Colonic mucosa (tissue), 4 donors: ENCODE measurements at places on chromosomes 7 and 10. TPM values are rescaled to one million over a fixed set of nuclear protein-coding genes. Genes with fewer than 3 reads are reported as not detected.
A peak's percentile ranks its signal among the peaks of the same experiment; 100 is the strongest.

ALKBH4 gene
- total RNA-seq = 14.1 TPM

- DNase-seq = peak; percentile 33
- H3K27me3 ChIP-seq = no peaks in the 10 kb centered on the region
- H3K4me1 ChIP-seq = no peaks in the 10 kb centered on the region
- H3K36me3 ChIP-seq = no peaks in the 10 kb centered on the region
- no peak overlapping the region for H3K4me3 ChIP-seq
- H3K27ac ChIP-seq = no peak overlapping the region
Measured at GRCh38 chr10:126598009-126598408, 72.5 kb downstream of the C10orf90 start.

DNA sequence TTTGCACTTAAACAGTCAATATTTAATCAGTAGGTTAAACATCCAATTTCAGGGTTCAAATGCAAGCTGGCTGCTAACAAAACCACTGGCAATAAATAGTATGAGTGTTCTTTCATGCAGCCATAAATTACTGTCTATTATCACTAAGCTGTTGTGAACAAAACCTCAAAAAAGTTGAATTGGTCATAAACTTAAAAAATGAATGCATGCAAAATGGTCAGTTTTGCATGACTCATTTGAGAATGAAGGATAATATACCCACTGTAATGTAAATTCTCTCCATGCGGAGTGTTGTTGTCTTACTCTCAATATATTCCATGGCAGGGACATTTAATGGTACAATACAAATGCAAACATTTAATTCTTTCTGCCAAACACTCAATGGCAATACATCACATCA is 226.4 kb downstream of the MAGI2 start:
- no peaks in the 10 kb centered on the region for H3K36me3 ChIP-seq
- no peaks in the 10 kb centered on the region for H3K27me3 ChIP-seq
- H3K27ac ChIP-seq = no peak overlapping the region
- H3K4me1 ChIP-seq = no peaks in the 10 kb centered on the region
- DNase-seq = no peak
- no peak overlapping the region for H3K4me3 ChIP-seq

SPDYE1 gene
- total RNA-seq = not detected

DNA sequence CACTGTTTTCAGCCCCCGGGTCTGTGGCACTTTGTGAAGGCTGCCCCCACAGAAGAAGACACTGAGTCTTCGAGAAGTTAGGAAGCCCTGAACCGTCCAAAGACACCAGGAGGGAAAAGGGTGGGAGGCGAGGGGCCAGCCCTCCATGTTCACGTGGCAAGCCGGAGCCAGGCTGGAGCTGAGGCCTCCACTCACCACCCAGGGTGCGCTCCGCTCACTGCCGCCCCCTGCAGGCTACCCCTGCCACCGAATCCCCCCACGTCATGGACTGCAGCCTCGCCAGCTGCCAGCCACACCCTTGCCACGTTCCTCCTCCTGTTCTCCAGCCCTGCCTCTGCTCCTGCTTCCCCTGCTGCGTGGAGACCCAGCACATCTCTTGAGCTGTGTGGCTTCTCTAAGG is 59.0 kb upstream of the EN2 start:
- no peaks in the 10 kb centered on the region for H3K36me3 ChIP-seq
- no peak overlapping the region for H3K27ac ChIP-seq
- peaks cover 7% of the 10 kb centered on the region for H3K27me3 ChIP-seq
- no peaks in the 10 kb centered on the region for H3K4me1 ChIP-seq
- no peak for DNase-seq
- H3K4me3 ChIP-seq = no peak overlapping the region

DNA sequence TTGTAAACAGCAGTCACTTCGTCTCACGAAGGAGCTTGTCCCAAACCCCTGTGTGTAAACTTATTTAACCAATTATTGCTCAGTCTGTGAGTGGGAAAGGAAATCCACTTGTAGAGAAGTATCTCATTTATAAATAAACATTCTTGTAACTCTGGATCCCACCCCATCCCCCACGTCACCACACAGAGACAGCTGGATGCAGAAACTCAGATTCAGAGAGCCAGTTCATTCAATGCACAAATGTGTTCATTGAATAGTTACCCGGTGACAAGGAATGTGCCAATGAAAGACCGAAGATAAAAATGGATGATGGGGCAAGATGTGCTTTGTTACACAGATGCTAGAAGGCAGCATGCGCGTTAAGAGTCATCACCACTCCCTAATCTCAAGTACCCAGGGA is 8.3 kb upstream of the OCM start:
- DNase-seq = no peak
- no peak overlapping the region for H3K27ac ChIP-seq
- no peaks in the 10 kb centered on the region for H3K36me3 ChIP-seq
- no peaks in the 10 kb centered on the region for H3K4me1 ChIP-seq

DNA sequence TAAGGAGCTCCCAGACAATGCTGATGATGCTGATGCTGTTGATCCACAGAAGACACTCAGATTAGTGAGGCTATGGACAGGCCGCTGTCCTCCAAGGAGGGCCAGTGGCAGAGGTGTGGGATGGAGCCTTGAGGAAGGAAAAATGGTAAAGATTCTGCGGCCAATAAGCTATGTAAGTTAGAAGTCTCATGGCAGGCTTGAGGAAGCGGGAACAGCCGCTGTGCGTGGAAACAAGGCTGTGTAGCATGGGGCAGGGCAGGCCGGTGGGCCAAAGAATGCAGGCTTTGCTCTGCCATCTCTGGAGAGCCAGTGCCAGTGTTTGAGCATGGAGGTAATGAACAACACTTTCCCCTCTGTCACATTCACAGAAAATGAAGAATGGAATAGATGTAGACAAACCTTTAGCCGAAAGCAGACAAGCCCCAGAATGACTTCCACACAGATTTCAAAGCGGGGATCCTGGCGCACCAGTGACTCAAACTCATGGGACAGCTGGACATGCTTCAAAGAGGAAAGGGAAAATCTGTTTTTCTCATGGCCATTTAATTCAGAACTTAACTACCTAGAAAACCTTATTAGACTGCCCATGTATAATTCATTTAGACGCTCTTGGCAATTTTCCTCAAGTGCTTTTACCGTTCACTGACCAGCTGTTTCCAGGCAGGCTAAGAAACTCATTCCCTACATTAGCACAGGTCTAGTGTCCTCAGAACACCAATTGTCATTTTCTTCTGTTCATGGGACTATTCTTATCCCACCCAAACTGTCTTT is 16.9 kb upstream of the FIGNL1 start:
- no peaks in the 10 kb centered on the region for H3K36me3 ChIP-seq
- no peaks in the 10 kb centered on the region for H3K27me3 ChIP-seq
- no peak overlapping the region for H3K27ac ChIP-seq
- no peak overlapping the region for H3K4me3 ChIP-seq
- H3K4me1 ChIP-seq = no peaks in the 10 kb centered on the region
